Activated naive CD4-positive, alpha-beta T cell treated with anti-CD3 and anti-CD28 coated beads for 36 hours (primary cell): ENCODE measurements at places on chromosomes 13 and 19. TPM values are rescaled to one million over a fixed set of nuclear protein-coding genes. Genes with fewer than 3 reads are reported as not detected.
A peak's percentile ranks its signal among the peaks of the same experiment; 100 is the strongest.

- no peaks in the 10 kb centered on the region for H3K4me1 ChIP-seq
- DNase-seq = no peak
- H3K4me3 ChIP-seq = no peak overlapping the region
- H3K27ac ChIP-seq = no peak overlapping the region
- peaks cover 1% of the 10 kb centered on the region for H3K36me3 ChIP-seq
- H3K27me3 ChIP-seq = no peaks in the 10 kb centered on the region
These were observed 60.4 kb upstream of the MBNL2 start for GRCh38 chr13:97161582-97162231.

- peaks cover 17% of the 10 kb centered on the region for H3K4me1 ChIP-seq
- no peak overlapping the region for H3K27ac ChIP-seq
- H3K4me3 ChIP-seq = peak overlapping the region; percentile 83
- no peaks in the 10 kb centered on the region for H3K27me3 ChIP-seq
- DNase-seq = peak; percentile 69
- no peaks in the 10 kb centered on the region for H3K36me3 ChIP-seq
These were observed 7.2 kb downstream of the AXL start for GRCh38 chr19:41226053-41226873.

DNA sequence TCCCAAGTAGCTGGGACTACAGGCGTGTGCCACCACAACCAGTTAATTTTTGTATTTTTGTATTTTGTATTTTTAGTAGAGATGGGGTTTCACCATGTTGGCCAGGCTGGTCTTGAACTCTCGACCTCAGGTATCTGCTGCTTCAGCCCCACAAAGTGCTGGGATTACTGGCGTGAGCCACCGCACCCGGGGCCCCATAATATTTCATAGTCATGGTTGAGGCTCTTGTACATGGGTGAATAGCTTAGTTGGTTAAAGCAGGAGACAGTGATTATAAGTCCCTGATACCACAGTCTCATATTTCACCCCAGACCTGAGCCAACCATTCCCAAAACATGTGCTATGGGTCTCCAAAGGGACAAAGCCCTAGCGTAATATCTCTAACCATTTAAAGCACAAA, 26.1 kb downstream of the MBNL2 start:
- H3K4me3 ChIP-seq = no peak overlapping the region
- peaks cover 16% of the 10 kb centered on the region for H3K4me1 ChIP-seq
- DNase-seq = no peak
- H3K36me3 ChIP-seq = peaks cover 2% of the 10 kb centered on the region
- H3K27me3 ChIP-seq = no peaks in the 10 kb centered on the region

- no peaks in the 10 kb centered on the region for H3K27me3 ChIP-seq
- H3K36me3 ChIP-seq = peaks cover 14% of the 10 kb centered on the region
- no peak overlapping the region for H3K27ac ChIP-seq
- no peak for DNase-seq
- peaks cover 5% of the 10 kb centered on the region for H3K4me1 ChIP-seq
These were observed 42.0 kb downstream of the LNX2 start for GRCh38 chr13:27578121-27579030.

- H3K4me3 ChIP-seq = no peak overlapping the region
- peak overlapping the region; percentile 90 for H3K27ac ChIP-seq
- no peaks in the 10 kb centered on the region for H3K27me3 ChIP-seq
- H3K36me3 ChIP-seq = peaks cover 62% of the 10 kb centered on the region
These were observed 17.5 kb downstream of the DDX39A start for GRCh38 chr19:14401468-14402195.

DNA sequence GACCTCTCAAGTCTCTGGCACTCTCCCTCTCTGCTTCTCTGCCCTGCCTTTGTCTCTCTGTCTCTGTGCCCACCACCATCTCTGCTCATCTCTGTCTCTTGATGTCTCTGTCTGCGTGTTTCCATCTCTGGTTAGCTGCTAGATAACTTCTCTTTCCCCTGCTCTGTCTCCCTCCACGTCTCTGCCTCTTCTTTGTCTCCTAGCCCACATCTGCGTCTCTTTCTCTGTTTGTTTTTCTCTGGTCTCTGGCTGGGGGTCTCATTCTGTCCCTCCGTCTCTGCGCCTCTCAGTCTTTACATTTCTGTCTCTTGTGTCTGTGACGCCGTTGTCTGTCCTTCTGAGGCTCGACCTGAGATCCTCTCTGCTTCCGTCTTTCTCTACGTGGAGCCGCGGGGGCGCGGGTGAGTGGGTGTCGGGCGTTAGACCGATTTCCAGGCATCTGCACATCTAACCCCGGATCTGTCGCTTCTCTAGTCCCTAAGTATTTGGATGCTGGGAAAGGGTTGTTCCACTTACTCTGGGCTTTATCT, 386 bp downstream of the GIPR start:
- peak overlapping the region; percentile 75 for H3K4me3 ChIP-seq
- peaks cover 20% of the 10 kb centered on the region for H3K27me3 ChIP-seq
- peaks cover 36% of the 10 kb centered on the region for H3K4me1 ChIP-seq
- no peak overlapping the region for H3K27ac ChIP-seq
- peak; percentile 53 for DNase-seq
- H3K36me3 ChIP-seq = no peaks in the 10 kb centered on the region

DNA sequence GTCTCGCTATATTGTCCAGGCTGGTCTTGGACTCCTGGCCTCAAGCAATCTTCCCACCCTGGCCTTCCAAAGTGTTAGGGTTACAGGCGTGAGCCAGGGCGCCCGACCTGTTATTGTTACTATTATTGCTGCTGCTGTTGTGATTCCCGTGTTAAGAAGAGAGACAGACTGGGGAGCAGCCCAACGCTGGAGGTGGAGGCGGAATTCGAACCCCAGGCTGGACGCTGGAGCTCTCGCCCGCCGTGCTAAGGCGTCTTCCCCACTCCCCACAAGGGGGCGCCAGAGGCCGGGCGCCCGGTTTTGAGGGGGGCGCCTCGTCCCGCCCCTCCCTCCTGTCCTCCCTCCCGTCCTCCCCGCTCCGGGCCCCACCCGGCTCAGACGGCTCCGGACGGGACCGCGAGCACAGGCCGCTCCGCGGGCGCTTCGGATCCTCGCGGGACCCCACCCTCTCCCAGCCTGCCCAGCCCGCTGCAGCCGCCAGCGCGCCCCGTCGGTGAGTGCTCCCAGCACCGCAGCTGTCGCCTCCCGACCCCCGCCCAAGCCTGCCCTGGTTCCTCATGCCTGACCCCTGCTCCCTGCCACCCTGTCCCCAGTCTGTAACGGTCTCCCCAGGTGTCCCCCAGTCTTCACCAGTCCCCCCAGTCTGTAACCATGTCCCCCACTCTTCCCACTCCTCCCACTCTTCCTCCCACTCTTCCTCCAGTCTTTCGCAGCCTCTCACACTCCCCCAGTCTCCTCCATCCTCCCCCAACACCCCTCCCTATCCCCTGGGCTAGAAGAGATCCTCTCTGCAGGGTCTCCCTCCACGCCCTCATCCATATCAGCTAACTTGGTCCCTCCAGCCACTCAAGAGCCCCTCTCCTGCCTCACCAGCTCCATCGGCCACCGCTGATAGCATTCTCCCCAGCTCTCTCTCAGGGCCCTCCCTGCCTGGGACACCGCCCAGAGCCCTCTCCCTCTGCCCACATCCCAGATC, at the start of gene EHD2:
Gene EHD2, plus strand, starts transcription at position 377 of the 976 bp plus-strand sequence. CDS start 3,191 bp downstream, outside the sequence.
- H3K36me3 ChIP-seq = no peaks in the 10 kb centered on the region
- H3K4me3 ChIP-seq = peak within 1 kb of the TSS; percentile 31
- H3K27me3 ChIP-seq = peaks cover 35% of the 10 kb centered on the region
- peaks cover 7% of the 10 kb centered on the region for H3K4me1 ChIP-seq
- peak; percentile 47 for DNase-seq

DNA sequence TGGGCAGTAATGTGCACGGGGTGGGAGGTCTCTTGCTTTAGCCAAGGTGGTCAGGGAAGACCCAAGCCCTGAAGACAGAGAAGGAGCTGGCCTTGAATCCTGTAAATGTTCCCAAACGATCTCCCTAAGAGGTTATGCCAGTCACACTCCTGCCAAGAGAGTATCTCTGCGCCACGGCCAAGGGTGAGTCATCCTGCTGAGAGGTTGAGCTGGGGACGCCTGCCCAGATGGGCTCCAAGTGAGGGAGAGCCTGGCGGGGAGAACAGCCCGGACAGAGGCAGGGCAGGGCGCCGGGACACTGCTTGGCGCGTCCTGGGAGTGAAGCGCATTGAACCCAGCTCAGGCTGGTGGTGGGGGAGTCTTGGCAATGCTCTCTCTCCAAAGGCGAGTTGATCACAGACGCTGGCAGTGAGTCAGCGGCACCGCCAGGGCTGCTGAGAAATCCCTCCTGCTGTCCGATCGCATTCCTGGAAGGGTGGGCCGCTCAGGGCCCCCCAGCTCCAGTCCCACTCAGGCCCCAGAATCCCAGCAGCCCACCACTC, 16.4 kb downstream of the SULT2B1 start:
- no peaks in the 10 kb centered on the region for H3K36me3 ChIP-seq
- H3K4me1 ChIP-seq = no peaks in the 10 kb centered on the region
- no peak overlapping the region for H3K4me3 ChIP-seq
- no peak overlapping the region for H3K27ac ChIP-seq
- H3K27me3 ChIP-seq = peaks cover 2% of the 10 kb centered on the region
- DNase-seq = no peak

- no peak overlapping the region for H3K27ac ChIP-seq
- H3K4me1 ChIP-seq = no peaks in the 10 kb centered on the region
- H3K36me3 ChIP-seq = no peaks in the 10 kb centered on the region
- peaks cover 23% of the 10 kb centered on the region for H3K27me3 ChIP-seq
These were observed 37.7 kb downstream of the LHFPL6 start for GRCh38 chr13:39565036-39565949.

DNA sequence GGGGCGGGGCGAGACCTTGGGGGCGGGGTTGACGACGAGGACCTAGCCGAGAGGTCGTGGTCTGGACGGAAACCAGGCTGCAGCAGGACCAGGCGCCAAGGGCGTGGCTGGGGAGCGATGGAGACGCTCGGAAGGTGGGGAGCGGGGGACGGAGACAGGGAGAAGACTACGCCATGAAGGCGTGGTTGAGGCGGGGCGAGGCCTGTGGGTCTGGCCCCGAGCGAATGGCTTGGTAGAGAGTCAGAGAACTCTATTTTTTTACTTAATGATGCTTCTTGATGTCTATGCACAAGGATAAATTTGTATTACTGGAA, 674 bp upstream of the FBXL12 start:
- peaks cover 31% of the 10 kb centered on the region for H3K4me1 ChIP-seq
- peak overlapping the region; percentile 82 for H3K4me3 ChIP-seq
- H3K27me3 ChIP-seq = no peaks in the 10 kb centered on the region
- peak overlapping the region; percentile 86 for H3K27ac ChIP-seq

DNA sequence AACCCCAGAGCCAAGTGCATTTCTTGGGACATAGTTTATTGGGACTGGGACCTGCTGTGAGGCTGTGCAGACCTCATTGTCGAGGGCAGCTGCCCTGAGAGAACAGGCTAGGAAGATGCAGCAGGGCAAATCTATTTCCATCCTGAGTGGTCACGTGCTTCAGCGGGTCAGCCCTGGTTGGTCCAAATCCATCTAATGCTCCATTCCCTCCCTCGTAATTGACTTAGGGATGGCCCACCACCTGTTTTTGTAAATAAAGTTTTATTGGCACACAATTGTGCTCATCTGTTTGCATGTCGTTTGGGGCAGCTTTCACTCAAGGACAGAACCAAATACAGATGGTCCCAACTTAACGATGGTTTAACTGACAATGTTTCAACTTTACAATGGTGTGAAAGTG, 75.5 kb upstream of the ADGRE5 start:
- no peaks in the 10 kb centered on the region for H3K36me3 ChIP-seq
- no peaks in the 10 kb centered on the region for H3K27me3 ChIP-seq
- no peak for DNase-seq
- H3K27ac ChIP-seq = no peak overlapping the region

DNA sequence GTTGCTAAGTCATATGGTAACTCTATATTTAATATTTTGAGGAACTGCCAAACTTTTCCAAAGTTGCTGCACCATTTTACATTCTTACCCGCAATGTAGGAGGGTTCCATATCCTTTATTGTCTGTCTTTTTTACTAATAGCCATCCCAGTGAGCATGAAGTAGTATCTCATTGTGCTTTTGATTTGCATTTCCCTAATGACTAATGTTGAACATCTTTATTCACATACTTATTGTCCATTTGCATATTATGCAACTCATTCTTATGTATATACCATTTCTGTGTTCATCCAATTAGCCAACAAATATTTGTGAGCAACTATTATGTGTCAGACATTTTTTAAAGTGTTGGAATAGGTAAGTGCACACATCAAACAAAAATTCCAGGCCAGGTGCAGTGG, 20.4 kb upstream of the ATP8A2 start:
- peaks cover 2% of the 10 kb centered on the region for H3K36me3 ChIP-seq
- H3K27ac ChIP-seq = no peak overlapping the region
- no peak for DNase-seq
- H3K4me1 ChIP-seq = no peaks in the 10 kb centered on the region
- no peak overlapping the region for H3K4me3 ChIP-seq

- H3K4me3 ChIP-seq = no peak overlapping the region
- no peaks in the 10 kb centered on the region for H3K27me3 ChIP-seq
- no peaks in the 10 kb centered on the region for H3K36me3 ChIP-seq
- H3K4me1 ChIP-seq = no peaks in the 10 kb centered on the region
- H3K27ac ChIP-seq = no peak overlapping the region
- no peak for DNase-seq
These were observed 61.2 kb upstream of the EDNRB start for GRCh38 chr13:77979721-77980385.

DNA sequence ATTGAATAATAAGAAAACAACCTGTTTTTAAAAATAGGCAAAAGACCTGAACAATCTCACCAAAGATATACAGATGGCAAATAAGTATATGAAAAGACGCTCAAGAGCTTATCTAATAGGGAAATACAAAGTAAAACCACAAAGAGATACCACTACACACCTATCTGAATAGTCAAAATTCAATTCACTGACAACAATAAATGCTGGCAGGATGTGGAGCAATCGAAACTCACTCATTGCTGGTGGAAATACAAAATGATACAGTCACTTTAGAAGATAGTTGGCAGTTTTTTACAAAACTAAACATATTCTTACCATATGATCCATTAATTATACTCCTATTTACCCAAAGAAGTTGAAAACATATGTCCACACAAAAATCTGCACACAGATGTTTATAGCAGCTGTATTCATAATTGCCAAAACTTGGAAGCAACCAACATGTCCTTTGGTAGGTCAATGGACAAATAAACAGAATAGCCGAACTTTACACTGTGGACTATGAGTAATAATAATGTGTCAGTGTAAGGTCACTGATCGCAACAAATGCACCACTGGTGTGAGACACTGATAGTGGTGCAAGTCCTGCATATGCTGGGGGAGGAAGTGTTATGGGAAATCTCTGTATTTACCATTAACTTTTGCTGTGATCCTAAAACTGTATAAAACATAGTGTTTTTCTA, 20.8 kb downstream of the ZC3H13 start:
- peaks cover 44% of the 10 kb centered on the region for H3K36me3 ChIP-seq
- H3K4me3 ChIP-seq = no peak overlapping the region
- no peaks in the 10 kb centered on the region for H3K27me3 ChIP-seq
- peaks cover 16% of the 10 kb centered on the region for H3K4me1 ChIP-seq
- no peak overlapping the region for H3K27ac ChIP-seq
- no peak for DNase-seq

GRCh38 chr19:52638601-52639000, 446 bp upstream of the ZNF83 start:
- H3K27ac ChIP-seq = no peak overlapping the region
- no peaks in the 10 kb centered on the region for H3K27me3 ChIP-seq
- DNase-seq = no peak

TPRX1 gene
- total RNA-seq = not detected

CBARP gene
- total RNA-seq = 1.1 TPM

CD70 gene
- total RNA-seq = 3.7 TPM
